ENCODE measurements at places on chromosomes 5 and 9.
A peak's percentile ranks its signal among the peaks of the same experiment; 100 is the strongest.

GRCh38 chr9:109939698-109940342 is 159.8 kb downstream of the PALM2AKAP2 start:
- DNase-seq, result no peak

- DNase-seq, result no peak
These were observed 375 bp downstream of the NOP16 start for GRCh38 chr5:176388003-176388443.

DNA sequence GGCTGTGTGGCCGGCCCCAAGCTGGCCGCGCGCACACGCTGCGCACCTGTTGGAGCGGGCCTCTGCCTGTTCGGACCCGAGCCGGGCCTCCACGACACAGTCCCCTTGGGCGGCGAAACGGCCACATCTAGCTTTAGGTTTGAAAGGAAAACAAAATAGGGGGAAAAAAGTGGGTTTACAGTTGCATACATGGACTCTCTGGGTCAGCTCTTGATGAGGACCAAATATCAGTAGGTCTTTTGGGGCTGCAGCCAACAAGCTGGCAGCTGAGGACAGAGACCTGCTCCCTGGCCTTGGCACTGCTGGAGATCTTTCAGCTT is 20.7 kb downstream of the IGIP start:
- DNase-seq, result no peak

- DNase-seq, result no peak
These were observed 47.4 kb downstream of the NDUFS4 start for GRCh38 chr5:53607886-53608285.

GRCh38 chr5:127014573-127014972 is 15.8 kb downstream of the MARCHF3 start:
- DNase-seq, result no peak

- DNase-seq, result no peak
These were observed 241.1 kb downstream of the CACNA1B start for GRCh38 chr9:138118601-138119071.

GRCh38 chr5:175828651-175829050 is 42.7 kb upstream of the CPLX2 start:
- no peak for DNase-seq

- no peak for DNase-seq
These were observed 46.5 kb upstream of the TNFAIP8 start for GRCh38 chr5:119309326-119309725.

GRCh38 chr5:3303777-3304176 is 291.9 kb upstream of the IRX1 start:
- no peak for DNase-seq

DNA sequence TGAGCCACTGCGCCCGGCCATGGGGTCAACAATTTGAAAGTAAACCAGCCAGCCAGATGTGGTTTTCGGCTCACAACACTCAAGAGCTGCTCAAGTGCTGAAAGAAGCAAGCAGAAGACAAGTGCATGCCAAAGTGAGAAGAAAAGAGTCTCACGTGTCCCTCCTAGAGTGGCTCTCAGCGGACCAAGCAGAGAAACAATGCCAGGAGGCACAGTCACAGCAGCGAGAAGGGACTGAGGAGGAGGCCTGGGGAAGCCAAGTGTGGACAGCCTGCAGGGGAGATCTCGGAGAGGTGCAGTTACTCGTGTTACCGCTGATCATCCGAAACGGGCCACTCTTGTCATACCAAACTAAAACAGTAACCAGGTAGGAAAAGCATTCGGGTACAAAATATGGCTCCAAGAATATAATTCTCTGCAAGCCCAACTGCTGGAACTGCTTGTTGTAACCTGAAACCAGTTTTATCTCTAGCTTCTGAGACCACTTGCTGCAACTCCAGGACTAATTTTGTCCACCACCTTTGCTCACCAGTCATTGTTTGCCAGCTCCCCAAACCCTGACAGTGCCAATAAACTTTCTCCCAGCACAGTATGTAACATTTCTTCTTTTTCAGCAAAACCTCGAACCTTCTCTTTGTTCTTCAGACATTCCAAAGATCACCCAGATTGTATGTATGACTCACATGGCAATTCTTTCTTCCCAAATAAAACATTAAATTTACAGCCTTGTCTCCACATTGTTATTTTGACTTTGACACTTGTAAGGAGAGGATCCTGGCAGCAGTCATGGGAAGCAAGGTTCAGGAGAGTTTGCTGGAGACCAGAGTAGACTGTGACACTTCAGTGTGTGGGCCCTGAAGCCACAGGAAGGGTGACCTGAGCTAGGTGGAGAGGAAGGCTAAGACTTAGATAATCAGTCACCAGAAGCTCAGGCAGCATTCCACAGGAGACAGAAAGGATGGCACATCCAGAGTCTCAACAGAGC is 6.3 kb downstream of the SLC35D2 start:
- DNase-seq, result no peak

GRCh38 chr5:176677209-176677939 is 30.1 kb downstream of the TSPAN17 start:
- DNase-seq, result no peak

DNA sequence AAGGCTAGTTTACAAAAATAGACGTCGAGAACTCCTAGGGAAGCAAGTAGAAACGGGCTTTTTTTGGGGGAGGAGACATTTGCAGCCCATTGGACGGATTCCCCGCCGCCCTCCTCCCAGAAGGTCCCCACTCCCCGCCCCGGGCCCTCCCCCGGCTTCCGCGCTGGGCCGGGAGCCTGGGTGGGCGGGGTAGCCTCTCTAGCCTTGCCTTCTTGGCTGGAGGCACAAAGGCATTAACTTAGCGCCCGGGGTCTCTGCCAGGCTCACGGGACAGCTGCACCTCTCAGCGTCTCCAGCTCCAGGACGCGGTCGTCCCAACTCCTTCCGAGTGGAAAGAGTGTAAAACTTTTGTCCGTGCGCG is at the start of gene DMRTA1:
DMRTA1 (plus strand) TSS at position 236 of the 361 bp plus-strand sequence. CDS start 242 bp downstream, outside the sequence.
- peak; percentile 72 for DNase-seq

DNA sequence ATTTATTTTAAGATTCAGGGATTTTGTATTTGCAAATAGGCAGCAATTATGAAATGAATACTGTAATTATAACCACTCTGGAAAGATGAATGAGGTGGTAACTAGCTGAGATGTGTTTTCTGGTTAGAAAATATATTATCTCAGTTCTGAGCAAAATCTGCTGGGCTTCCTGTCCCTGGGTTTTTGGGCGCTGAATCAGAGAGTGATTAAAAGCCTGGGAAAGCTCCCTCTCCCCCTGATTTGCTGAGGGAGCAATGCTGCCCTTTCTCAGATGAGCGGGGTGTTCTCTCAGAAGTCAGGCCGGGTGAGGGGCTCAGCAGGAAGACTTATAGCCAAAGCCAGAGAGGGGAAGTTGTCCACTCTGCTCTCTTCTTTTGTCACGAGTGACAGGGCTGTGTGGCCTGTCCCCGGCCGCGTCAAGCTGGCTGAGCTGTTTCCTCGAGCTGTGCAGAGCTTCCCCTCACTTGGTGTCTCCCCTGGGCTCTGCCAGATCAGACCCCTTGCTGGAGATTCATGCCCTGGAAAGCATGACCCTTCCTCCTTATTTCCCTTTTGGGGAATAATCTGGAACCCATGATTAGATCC is 39.8 kb upstream of the PITX1 start:
- DNase-seq, result no peak

DNA sequence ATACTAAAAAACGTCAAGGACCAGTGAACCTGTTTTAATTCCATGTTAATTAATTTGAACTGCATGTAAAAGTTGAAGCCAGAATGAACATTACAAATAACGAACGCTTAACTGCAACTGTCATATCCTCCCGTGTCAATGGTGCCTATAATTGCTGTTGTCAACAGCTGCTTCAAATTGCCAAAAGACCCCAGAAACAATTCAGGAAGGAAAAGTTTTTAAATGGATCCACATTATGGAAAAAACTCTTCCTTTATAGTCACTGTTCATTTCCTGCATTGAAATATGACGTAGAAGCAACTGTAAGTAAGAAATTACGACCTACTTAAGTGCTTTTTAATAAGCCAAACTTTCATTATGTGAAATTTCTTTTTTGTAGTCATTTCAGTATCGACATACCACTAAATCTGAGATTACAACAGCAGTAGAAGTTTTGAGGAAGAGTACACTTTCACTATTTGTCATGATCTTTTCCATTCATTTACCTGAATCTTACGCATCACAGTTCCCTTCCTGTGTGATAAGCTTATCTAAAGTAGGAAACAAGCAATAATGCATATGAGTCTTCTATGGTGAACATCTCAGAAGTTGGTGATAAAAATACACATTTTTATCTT is 37.8 kb downstream of the MEF2C start:
- no peak for DNase-seq

GRCh38 chr9:113570106-113570505 is 106.6 kb downstream of the RGS3 start:
- DNase-seq, result no peak

GRCh38 chr5:82679660-82680059 is 397.5 kb downstream of the TMEM167A start:
- no peak for DNase-seq

DNA sequence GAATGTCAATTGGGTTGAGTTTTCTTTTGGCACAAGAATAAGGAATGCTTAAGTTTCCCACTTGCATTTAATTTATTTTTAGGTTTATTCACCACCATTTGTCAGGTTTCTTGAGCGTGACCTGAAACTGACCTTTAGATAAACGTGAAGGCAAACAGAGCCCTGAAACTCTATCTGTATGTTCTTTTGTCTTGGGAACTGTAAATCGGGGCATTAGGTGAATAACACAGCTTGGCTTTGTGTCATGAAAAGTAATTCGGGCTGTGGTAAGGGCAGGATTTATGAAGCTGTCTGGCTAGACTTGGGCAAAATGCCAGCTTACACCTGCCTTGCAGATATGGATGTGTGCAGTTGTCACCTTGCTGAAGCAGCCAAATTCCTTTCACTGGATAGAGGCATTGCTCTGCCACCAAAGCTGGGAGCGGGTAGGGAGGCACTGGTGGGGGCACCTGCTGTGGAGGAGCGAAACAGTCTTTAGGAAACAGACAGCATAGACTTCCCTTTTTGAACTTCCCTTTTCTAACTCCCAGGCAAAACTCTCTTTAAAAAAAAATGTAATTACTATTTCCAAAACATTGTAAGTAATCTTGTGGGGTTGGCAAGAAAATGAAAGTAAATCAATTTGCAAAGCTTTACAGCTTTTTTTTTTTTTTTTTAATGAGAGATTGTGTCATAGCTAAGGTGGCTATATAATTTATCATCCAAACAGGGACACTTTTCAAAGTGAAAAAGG is 545.2 kb downstream of the CSNK1G3 start:
- DNase-seq, result peak; percentile 76

GRCh38 chr9:111839387-111839786 is 44.6 kb upstream of the SHOC1 start:
- DNase-seq, result no peak

DNA sequence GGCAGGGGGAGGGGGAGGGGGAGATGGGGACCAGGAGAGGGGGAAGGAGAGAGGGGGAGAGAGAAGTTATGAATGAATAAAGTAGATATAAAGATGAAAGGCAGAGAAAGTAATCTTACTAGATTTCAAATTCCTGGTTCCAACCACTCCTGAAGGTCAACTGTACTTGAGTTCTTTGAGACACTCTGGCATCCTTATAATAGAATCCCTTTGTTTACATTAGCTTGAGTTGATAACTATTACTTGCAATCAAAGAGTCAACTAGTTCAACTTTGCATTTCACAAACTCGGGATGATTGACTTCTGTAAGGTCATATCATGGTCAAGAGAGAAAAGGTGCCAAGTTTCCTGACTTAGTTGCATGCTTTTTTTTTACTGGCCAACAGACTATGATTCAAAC is 42.2 kb downstream of the BAAT start:
- DNase-seq, result no peak

- peak; percentile 36 for DNase-seq
These were observed 11.8 kb upstream of the ACTBL2 start for GRCh38 chr5:57494104-57495098.

GRCh38 chr5:144015961-144016360 is 154.5 kb downstream of the YIPF5 start:
- no peak for DNase-seq

GRCh38 chr5:8770431-8770830 is 775.4 kb downstream of the SEMA5A start:
- DNase-seq, result no peak

- DNase-seq, result no peak
These were observed 1.9 kb downstream of the RAI14 start for GRCh38 chr5:34657988-34658387.

DNA sequence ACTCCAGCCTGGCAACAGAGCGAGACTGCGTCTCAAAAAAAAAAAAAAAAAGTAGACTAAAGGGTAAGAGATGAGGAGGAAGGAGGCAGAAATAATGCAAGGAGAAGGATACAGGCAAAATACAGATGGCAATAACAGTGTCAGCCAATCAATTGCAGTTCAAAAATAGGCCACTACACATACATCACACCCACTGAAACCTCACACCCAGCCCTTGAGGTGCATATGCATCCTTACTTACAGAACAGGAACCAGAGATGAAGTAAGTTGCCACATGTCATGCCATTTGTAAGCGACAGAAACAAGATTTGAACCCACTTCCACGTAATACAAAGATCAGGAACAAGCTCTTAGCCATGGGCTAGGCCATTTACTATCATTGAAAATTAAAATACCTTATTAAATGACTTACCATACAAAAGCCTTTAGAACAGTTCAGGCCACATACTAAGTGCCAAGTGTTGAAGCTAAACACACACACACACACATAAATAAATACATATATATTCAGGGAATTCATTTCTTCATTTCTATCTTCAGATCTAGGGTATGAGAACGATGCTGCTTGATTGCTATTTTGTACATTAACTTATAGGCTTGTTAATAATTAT is 98.4 kb downstream of the FNBP1 start:
- no peak for DNase-seq

DNA sequence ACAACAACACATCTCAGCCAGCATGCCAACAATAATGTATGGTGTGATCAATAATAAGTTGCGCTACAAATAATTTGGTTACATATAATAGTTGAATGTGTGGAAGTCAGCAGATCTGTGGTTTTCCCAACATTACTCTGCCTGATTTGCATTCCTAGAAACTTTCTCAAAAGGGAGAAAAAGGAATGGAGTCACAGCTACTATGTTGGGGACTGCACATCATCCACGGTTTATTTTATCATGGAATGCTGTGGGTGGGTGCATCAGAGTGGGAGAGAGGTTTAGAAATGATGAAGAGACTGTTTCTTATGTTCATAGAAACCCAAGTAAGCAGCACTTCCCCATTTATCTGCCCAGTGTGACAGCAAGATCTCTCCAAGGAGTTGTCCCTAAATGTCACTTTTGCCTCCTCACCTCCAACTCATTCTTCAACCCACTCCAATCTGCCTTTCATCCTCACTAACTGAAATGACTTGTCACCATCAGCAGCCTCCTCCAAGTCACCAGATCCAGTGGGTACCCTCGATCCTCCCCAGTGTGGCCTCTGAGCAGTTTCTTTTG is 2.8 kb upstream of the SPOCK1 start:
- no peak for DNase-seq

DNA sequence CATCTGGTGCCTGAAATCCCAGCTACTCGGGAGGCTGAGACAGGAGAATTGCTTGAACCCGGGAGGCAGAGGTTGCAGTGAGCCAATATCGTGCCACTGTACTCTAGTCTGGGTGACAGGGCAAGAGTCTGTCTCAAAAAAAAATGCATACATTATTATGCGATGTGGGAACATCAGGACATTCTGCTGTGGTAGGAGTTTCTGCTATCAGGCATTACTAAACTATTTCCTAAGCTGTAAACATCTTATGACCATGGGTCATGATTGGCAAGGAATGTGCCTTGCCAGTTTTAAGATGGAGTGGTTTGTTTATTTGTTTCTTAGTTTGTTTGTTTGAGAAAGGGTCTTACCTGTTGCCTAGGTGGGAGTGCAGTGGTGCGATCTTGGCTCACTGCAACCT is 45.1 kb upstream of the FAM120A start:
- no peak for DNase-seq

- no peak for DNase-seq
These were observed 39.3 kb downstream of the UBE2D2 start for GRCh38 chr5:139600336-139600949.
